NCI-H524 (cell line): ENCODE measurements at places on chromosomes 4 and X.

DNA sequence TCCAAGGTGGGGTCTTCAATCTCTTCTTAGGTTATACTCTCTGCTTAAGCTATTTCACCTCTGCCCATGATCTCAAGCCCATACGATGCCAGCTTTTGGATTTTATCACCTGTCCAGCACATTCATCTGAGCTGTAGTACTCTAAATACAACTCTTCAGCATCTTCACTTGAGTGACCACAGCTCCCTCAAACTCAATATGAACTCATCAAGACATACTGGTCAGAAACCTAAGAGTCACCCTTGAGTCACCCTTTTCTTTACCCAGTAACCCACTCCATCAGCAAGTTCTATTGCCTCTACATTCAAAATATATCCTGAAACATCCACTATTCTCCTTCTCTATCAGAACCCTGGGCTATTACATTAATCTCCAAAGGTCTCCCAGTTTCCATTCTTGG lies 69.4 kb downstream of the DCHS2 start:
- no peak for DNase-seq

GRCh38 chr4:80989921-80990544 lies 40.5 kb upstream of the BMP3 start:
- DNase-seq, result peak; percentile 5

- peak; percentile 59 for DNase-seq
These were observed 17.5 kb downstream of the TXK start for GRCh38 chr4:48116582-48116981.

GRCh38 chr4:177687117-177687516 lies 244.9 kb upstream of the AGA start:
- DNase-seq, result no peak

GRCh38 chrX:113980953-113981352 lies 602.9 kb upstream of the HTR2C start:
- no peak for DNase-seq

GRCh38 chrX:153668423-153669173 lies 5.0 kb downstream of the PNCK start:
- DNase-seq, result no peak

GRCh38 chrX:1587161-1587560 lies 4.2 kb upstream of the AKAP17A start:
- no peak for DNase-seq

GRCh38 chr4:144905286-144905685 lies 192.7 kb downstream of the ANAPC10 start:
- no peak for DNase-seq

DNA sequence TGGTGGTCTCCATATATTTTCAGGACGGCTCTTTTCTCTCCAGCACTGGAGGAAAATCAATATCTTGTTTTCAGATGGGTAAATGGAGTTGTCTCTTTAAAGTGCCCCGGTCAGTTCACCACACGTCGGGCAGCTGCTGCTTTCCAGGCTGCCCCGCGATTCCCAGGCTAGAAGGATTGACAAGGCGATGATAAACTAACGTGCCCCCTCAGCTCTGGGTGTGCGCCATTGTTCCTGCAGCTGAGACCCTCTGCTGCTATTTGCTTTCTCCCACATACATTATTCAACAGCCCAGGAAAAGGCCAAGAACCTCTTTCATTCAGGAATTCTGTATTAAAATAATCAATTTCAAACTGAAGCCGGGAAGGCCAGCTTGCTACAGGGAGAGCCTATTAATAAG lies 254.5 kb downstream of the SOX3 start:
- no peak for DNase-seq

GRCh38 chrX:153327561-153327960 lies 6.0 kb upstream of the PNMA6F start:
- no peak for DNase-seq

- DNase-seq, result peak; percentile 27
These were observed 517 bp downstream of the LEF1 start for GRCh38 chr4:108168160-108168670.

GRCh38 chr4:80264352-80264647 lies 2.2 kb upstream of the FGF5 start:
- DNase-seq, result no peak

- no peak for DNase-seq
These were observed 9.8 kb downstream of the ZBTB33 start for GRCh38 chrX:120260369-120260768.

- DNase-seq, result no peak
These were observed 126.9 kb upstream of the HCCS start for GRCh38 chrX:10984213-10984612.

GRCh38 chr4:150007512-150007911 lies 70.7 kb upstream of the DCLK2 start:
- DNase-seq, result no peak

DNA sequence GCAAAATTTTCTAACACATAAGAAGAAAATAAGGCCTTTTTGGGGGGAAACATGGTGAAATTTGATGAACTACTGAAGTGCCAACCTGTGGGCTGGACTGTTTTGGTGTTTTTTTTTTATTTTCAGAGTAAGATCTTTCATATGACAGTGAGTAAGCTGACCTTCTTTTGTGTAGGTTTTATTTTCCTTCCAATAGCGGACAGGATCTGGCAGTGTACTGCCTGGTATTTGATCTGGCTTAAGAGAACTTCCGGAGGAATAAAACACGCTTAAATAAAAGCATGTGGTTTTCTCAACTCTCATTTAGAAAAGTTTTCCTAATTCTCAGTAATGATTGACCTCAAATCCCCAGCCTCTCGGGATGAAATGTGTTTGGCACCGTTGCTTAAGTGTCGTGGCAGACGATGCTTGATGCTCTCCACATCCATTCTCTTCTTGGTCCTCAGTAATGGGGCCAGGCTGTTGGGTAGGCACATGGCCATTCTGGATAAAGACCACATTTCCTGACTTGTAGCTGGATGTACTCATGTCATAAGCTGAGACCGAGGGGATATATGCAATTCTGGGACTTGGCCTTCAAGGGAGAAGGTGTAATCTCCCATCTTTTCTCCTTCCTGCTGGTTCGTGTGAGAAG lies 65.6 kb upstream of the PDLIM3 start:
- no peak for DNase-seq

DNA sequence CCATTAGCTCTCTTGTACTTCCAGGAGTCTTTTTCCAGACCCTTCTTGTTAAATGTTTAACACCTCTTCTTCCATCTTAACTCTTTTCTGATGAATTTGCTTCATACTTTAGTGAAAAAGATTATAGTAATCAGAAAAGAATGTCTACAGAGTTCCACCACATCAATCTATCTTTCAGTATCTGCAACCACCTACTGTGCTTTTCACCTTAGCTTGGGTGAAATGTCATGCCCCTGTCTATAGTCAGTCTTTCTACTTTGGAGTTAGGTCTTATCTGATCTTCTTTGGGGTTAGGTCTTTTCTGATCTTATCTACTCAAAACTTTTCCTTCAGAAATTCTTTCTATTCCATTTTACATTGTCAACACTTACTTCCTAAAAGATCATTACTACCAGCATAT lies 1310.2 kb downstream of the PCDH7 start:
- no peak for DNase-seq

DNA sequence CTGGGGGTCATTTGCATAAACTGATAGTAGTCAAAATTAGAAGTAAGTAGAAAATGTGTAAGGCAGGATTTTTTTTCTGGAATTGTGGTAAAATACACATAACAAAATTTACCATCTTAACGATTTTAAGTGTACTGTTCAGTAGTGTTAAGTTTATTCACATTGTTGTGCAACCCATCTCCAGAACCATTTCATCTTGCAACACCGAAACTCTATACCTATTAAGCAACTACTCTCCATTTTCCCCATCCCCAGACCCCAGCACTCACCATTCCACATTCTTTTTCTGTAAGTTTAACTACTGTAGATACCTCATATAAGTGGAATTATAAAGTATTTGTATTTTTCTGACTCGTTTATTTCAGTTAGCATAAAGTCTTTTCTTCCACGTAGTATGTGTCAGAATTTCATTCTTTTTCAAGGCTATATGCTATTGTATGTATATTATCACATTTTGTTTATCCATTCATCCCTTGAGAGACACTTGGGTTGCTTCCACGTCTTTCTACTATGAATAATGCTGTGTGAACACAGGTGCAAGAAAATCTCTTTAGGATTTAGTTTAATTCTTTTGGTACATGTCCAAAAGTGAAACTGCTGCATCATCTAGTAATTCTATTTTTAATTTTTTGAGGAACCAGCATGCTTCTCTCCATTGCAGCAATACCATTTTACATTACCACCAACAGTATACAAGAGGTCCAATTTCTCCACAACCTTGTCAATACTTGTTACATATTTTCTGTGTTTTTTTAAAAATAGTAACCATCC lies 39.1 kb upstream of the NSUN7 start:
- no peak for DNase-seq

- no peak for DNase-seq
These were observed 23.9 kb downstream of the HMX1 start for GRCh38 chr4:8847764-8848163.

- DNase-seq, result no peak
These were observed 64.1 kb downstream of the STX18 start for GRCh38 chr4:4477796-4478195.

GRCh38 chr4:173398779-173399415 lies at the start of gene SCRG1:
TSS of gene SCRG1 (minus strand) at chr4:173399116. CDS start at chr4:173391414, 7,702 bp downstream.
- DNase-seq, result no peak

- DNase-seq, result no peak
These were observed 62.1 kb downstream of the CLCN3 start for GRCh38 chr4:169682372-169683047.

DNA sequence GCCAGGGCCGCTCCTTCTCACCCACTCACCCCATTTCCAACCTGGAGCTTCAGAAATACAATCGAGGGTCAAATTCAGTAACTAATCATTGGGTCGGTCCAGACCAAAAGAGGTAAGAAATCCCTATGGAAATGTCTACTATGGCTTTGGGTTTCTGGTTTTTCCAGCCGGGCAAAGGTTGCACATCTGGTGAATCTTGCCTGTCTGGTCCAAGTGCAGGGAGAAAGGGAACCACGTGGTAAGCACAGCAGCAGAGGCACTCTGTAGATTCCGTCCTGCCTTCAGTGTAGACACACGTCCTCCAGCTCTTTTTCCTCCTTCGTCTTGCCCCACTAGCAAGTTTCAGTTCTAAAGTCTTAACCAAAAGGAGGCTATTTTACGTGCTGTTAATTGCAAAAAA lies 218.0 kb upstream of the JADE1 start:
- no peak for DNase-seq

DNA sequence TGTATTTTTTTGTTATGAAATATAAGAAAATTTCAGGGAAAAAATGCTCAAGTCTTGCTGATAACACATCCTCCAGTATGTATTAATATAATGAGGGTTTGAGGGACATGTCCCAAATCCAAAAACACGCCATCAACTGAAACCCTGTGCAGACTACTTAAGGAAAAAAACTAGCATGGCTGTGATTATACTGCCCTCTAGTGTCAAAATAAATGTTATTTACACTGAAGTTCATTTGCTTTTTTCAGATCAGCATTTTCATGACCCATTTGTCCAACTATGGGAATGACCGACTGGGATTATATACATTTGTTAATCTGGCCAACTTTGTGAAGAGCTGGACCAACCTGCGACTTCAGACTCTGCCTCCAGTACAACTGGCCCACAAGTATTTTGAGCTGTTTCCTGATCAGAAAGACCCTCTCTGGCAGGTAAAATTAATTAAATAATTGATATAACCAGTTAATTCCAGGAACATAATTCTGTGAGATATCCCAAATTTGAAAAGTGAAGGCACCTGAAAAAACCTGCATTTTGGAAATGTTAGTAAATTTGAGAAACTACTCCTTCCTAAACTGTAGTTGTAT lies 128.5 kb downstream of the PRSS12 start:
- no peak for DNase-seq

- no peak for DNase-seq
These were observed 48.0 kb upstream of the TMEM131L start for GRCh38 chr4:153418121-153418520.

DNA sequence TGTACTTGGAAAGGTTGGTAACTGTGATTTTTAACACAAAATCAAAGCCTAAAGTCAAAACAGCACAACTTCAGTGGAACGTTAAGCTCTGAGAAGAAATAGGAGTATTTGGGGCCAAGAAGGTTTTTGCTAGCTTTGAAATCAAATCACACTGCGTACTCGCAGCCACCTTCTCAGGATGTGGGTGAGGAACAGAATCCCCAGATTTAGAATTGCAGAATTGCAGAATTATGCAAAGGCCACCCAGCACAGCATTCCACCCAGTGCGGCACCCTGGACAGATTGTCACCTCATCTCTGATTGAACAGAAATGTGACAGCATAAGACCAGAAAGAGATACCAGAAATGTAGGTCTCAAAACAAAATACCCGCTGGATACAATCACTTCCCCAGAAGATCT lies 181.1 kb downstream of the DHX15 start:
- no peak for DNase-seq

DNA sequence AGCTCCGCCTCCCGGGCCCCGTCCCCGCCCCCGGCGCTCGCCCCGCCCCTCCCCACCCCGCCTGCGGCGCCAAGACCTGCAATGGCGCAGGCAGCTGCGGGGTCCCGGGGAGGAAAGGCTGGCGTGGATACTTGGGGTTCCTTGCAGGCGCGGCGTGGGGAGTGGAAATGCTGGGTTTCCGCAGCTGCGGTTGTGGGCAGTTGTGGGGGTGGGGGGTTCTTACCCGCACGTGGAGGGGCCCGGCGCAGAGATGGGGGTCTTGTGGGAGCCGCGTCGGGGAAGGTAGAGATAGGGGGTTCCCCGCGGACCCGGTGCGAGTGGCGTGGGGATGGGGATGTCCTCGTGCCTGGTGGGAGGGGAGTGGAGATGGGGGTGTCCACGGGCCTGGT lies 680 bp upstream of the ASMTL start:
- no peak for DNase-seq

DNA sequence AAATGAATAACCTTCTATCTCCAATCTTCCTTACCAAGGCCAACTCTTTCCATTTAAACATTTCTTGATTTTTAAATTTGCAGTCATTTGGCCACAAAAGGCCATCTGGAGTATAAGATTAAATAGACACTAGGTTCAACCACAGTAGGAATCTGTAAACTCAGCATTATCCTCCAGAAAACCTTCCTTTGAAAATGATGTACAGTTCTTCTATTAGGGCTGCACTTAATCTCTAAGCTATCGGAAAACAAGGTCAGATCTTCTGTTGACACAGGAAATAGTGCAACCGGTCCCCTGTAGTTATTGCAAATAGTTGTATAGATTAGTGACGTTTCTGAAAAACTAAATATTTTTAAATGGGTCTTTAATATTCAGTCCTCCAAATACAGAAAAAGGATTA lies 359.0 kb upstream of the ATOH1 start:
- DNase-seq, result no peak
